Nephron progenitor cell (in vitro differentiated cells): ENCODE measurements at places on chromosomes 2 and 18.

- DNase-seq = no peak
Measured at GRCh38 chr2:199988151-199988550, 32.8 kb downstream of the MAIP1 start.

DNA sequence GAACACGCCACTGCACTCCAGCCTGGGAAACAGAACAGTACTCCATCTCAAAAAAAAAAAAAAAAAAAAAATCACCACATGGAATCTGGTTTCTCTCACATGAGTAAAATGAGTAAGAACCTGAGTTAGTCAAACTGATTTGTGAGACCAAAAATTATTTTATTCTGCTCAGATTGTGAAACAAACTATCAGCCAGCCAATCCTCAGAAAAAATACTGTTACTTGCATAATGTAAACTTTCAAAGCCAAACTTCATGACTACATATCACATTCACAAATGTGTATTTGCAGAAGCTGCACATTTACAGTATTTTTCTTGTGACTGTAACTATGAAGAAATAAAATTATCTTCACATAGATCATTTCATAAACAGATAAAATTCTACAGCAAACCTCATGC is 23.2 kb downstream of the SUMO1 start:
- DNase-seq = no peak

DNA sequence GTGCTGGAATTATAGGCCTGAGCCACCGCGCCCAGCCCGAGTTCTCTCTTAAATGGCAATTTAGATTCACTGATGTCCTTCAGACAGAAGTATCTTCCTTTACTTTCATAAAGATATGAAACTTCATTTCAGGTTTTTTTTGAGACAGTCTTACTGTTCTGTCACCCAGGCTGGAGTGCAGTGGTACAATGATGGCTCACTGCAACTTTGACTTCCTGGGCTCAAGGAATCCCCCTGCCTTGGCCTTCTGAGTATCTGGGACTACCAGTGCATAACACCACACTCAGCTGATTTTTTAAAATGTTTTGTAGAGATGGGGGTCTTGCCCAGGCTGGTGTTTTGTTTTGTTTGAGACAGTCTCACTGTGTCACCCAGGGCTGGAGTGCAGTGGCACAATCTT is 13.2 kb downstream of the ITGB1BP1 start:
- no peak for DNase-seq

DNA sequence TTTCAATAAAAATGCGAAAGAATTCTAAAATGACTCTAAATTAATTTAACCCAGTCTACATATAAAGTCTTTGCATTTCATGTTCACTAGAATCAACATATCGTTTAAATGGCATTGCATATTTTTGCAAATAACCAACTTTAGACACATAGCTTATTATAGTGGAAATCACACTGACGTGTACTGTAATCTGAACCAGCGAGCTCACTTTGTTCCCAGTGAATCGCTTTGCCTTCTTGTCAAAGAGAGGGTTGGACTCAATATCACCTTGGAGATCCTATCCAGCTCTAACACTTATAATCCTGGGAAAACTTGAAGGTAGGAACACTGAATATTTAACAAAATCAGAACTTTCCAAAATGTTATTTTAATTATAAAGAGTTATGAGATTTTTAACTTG is 108.2 kb downstream of the GALNT1 start:
- no peak for DNase-seq

DNA sequence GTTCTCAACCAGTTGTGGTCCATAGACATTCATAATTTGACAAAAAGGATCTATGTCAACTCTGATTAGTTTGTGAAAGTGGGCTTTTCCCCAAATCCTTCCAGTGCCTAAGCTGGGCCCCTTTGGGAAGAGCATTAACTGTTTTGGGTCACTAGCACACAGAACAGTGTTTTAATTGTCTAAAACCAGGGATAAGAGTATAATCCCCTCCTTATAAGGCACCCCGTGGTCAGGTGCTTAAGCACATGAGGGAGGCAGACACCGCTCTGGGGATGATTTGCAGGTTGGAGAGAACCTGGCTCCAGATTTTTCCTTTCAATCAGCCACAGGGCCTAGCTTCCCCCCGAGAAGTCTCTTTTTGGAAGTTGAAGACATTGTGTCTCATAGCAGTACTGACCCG is 53.6 kb upstream of the RFX8 start:
- DNase-seq = no peak

- DNase-seq = no peak
Measured at GRCh38 chr2:227870710-227871374, 589 bp upstream of the DAW1 start.

- no peak for DNase-seq
Measured at GRCh38 chr2:186399082-186399644, 86.9 kb upstream of the ZC3H15 start.

GRCh38 chr2:158346032-158346431 is 110.5 kb downstream of the CCDC148 start:
- no peak for DNase-seq

DNA sequence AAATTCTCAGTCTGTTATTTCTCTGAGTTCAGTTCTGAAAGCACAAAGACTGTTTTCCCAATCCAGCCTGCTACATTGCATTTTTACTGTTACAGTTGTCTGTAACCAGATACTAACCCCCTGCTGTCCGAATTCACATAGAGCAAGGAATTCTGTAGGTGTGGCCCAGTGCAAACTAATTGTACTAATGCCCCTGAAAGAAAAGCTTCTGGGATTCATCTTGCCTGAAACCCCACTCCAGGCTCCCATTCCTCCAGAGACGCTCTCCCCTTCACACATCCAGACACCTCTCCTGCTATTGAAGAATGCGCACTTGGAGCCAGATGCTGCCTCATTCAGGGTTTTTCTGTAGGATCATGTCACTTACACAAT is 127.0 kb downstream of the TTC32 start:
- DNase-seq = no peak

- DNase-seq = no peak
Measured at GRCh38 chr18:33720133-33720532, 142.1 kb downstream of the ASXL3 start.

DNA sequence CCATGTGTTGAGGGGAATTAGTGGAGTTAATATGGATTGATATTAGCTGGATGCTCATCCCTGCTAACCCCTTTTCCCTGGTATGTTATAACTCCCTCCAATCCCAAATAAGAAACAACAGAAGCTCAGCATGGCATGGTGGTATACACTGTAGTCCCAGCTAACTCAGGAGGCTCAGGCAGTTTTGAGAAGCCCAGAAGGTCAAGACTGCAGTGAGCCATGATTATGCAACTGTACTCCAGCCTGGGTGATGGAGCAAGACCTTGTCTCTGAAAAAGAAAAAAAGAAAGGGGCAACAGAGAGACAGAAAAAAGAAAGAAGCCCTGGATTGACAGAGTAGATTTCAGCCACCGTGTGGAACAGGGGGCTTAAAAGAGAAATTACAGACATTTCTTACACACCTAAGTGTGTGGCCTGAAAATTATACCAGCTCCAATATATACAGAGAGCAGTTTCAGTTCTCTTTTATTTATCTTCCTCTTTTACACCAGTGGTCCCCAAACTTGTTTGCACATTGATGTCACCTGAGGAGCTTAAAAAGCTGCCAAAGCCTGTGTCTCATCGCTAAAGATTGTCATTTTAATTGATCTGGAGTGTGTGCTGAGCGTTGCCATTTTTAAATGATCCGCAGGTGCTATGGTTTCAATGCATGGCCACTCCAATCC is 203.6 kb downstream of the UBE2E3 start:
- DNase-seq = no peak

GRCh38 chr18:40258311-40258710 is 1696.7 kb upstream of the PIK3C3 start:
- no peak for DNase-seq

DNA sequence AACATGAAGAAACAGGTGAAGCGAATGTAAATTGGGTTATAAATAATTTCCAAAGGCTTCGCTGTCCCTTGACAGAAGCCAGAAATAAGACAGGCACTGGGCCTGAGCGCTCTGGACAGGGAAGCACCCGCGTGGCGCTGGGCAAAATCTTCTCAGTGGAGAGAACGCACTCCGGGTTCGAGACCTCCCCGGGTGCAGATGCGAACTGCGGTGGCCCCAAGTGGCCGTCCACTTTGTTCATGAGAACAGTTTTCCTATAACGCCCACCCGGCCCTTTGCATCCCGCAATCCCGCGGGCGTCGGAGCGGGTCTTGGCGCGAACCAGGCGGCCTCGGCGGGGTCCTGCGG is 651 bp upstream of the DPYSL5 start:
- DNase-seq = no peak

DNA sequence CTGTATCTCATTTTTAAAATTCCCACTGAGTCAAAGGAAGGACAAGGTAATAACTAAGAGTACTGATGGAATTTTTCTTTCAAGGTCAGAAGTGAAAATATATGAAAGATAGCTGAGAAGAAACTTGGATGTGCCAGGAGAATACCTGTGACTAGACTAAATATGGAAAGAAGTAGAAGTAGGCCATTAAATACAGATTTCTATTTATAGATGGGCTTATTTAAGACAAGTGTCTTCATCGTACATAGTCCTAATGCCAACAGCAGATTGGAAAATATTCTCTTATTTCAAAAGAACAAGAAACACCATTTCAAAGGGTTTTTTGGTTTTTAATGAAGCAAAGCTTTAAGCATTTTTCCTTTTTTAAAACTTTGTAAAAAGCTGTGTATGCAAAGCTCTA is 22.0 kb downstream of the UGP2 start:
- no peak for DNase-seq

DNA sequence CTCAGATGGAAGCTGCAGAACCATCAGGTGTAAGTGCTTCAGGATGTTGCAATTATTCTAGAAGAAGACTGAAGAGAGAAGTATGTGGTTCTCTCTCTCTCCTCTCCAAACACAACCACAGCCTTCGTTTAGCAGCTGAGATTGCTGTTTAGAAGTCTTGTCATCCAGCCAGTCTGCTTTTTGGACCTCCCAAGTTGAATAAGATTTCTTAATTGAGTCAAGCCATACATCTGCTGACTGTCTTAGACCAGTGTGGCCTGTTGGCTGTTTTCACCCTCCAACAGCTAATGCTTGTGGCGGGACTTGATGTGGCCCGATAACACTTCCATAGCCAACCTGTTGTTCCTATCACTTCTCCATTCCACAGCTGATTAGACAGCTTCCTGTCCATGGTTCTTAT is 91.3 kb upstream of the TMEM17 start:
- no peak for DNase-seq

DNA sequence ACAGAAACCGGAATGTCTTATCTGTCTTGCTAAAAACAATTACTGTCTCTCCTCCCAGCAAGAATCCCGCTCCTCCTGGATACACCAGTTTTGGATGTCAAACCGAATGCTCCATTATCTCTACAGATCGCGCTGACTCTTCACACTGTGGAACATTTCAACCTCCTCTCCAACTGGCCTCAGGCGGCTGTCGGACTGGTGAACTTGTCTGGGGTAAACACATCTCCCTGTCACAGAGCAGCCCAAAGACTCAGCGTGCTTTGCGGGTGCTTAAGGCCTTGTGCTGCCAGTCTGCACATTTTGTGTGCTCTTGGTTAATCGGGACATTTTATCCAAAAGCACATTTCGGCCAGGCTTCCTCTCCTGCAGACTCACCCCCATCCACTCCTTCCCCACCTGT is 173.1 kb downstream of the ICOS start:
- peak; percentile 8 for DNase-seq

DNA sequence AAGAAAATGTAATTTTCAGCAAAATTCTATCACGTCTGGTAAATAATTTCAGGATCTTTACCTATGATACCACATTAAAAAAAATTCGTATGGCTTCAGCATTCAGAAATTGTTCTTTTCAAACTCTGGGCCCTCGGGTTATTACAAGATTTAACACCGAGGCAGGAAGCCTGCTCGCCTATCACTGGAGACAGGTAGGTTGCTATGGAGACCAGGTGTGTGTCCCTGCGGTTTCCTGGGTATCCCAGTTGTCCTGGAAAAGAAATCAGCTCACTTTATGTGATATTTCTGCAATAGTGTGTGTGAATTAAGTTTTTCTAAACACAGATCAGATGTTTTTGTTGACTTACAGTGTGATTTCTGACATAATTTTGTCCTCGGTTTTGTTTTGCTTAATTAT is 14.2 kb downstream of the HPCAL1 start:
- no peak for DNase-seq

DNA sequence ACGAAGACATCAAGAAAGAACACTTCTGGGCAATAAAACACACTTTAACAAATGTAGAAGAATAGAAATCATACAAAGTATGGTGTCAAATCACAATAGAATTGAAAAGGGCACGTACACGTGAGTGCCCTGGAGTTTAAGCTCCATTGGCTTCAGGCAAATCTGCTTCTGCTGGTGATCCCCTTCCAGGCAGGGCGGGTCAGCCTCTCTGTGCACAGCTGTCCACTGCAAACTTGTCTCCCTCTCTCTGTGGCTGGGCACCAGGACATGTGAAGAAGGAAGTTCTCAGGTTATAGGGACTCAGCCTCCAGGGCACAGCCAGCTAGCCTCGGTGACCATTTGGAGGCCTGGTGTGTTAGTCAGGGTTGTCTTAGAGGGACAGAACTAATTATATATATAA is 66.0 kb downstream of the ST3GAL5 start:
- DNase-seq = no peak

DNA sequence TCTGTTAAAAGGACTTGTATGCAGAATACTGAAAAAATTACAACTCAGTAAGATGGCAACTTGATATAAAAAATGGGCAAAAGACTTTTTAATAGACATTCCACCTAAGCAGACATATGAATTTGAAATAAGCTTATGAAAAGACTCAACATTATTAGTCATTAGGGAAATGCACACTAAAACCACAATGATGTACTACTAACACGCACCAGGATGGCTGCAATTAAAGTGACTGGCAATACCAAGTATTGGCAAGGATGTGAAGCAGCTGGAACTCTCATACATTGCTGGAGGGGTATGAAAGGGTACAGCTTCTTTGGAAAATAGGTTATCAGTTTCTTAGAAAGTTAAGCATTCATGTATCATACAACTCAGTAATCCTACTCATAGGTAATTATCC is 3.2 kb upstream of the ENOSF1 start:
- no peak for DNase-seq
